ENCODE measurements at places on chromosomes 6 and 20.
A peak's percentile ranks its signal among the peaks of the same experiment; 100 is the strongest.

DNA sequence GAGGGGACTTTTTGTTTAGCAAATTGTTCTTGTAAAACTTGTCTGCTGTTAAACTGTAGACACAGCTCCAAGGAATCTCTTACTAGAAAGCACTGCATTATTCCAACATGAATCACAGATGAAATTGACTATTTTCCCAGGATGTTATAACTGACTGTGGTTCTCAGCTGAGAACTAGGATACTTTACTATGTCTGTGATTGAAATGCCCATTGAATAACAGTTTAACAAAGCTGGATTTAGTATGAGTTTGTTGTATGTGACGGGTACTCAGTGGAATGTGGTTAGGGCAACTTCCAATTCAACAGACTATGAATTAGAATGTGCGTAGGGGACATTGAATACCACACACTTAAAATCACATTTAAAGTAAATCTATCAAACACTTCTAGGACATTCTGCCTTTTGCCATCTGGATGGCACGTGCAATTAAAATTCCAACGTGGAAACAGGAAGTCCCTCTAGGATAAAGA, 193.4 kb upstream of the PREP start:
- no peak for DNase-seq

- no peak for DNase-seq
Measured at GRCh38 chr20:57231951-57232428, 34.5 kb downstream of the BMP7 start.

DNA sequence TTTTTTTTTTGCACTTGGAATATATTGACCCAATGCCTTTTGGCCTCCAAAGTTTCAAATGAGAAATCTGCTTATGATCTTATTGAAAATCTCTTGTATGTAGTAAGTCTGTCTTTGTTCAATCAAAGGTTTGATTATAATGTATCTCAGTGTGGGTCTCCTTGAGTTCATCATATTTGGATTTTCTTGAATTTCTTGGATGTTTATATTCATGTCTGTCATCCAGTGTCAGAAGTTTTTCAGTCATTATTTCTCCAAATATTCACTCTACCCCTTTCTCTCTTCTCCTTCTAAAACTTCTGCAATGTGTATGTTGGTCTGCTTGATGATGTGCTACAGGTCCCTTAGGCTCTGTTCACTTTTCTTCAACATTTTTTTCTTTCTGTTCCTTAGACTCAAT, 95.9 kb upstream of the PTPRK start:
- no peak for DNase-seq

- DNase-seq = no peak
Measured at GRCh38 chr20:46282669-46283068, 25.6 kb downstream of the CDH22 start.

GRCh38 chr6:21331235-21331634, 262.3 kb upstream of the SOX4 start:
- DNase-seq = no peak

- no peak for DNase-seq
Measured at GRCh38 chr6:99933129-99933528, 60.9 kb downstream of the MCHR2 start.

GRCh38 chr6:134882426-134883038, 67.4 kb downstream of the ALDH8A1 start:
- DNase-seq = peak; percentile 10

- DNase-seq = no peak
Measured at GRCh38 chr6:159099961-159100360, 55.2 kb upstream of the TAGAP start.

DNA sequence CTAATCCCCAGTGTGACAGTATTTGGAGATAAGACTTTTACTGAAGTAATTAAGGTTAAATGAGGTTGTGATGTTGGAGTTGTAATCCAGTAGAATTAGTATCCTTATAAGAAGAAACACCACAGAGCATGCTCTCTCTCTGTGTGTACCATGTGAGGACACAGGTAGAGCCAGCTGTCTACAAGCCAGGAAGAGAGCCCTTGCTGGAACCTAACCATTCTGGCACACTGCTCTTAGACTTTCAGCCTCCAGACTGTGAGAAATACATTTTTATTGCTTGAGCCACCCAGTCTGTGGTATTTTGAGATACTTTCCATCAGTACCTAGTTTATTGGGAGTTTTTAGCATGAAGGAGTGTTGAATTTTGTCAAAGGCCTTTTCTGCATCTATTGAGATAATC, 110.2 kb downstream of the PHF3 start:
- no peak for DNase-seq

- no peak for DNase-seq
Measured at GRCh38 chr20:10982692-10983091, 308.9 kb upstream of the JAG1 start.

DNA sequence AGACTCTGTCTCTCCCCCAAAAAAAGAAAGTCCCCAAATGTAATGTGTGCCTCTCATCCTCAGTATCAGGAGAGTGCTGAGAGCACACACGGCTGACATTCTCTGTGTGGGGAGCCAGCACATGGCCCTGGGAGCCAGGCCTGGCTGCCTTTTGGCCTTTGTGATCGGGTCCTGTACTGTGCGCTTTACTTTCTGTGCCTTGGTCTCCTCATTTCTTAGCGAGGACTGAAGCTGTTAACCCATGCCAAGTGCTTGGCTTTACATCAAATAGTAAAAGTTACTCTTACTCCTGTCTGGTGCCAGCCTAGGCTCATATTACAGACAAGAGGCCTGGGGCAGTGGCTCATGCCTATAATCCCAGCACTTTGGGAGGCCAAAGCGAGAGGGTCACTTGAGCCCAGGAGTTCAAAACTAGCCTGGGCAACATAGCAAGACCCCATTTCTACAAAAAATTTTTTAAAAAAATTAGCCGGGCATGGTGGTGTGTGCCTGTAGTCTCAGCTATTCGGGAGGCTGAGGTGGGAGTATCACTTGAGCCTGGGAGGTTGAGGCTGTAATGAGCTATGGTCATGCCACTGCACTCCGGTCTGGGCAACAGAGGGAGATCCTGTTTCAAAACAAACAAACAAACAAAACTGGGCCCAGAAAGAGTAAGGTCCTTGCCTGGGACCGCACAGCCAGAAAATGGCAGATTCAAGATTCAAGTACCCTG, 50.3 kb downstream of the SNAI1 start:
- peak; percentile 62 for DNase-seq

DNA sequence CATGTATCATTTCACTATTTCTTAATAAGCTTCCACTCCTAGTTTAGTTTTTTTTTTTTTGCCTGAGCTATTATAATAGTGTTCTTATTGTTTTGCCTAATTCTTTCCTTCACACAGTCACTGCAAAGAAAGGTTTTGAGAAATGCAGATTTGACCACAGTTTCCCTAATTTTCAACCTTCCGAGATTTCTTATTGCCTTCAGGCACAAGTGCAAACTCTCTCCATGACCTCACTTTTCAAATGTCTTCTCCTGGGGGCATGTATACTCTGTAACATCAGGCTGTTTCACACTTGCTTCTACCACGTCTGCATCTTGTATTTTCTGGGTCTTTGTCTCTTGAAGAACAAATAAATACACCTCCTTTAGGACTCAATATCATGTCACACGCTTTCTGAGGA, 339.0 kb upstream of the CITED2 start:
- peak; percentile 5 for DNase-seq

- no peak for DNase-seq
Measured at GRCh38 chr6:41722969-41723529, 12.4 kb downstream of the TFEB start.

DNA sequence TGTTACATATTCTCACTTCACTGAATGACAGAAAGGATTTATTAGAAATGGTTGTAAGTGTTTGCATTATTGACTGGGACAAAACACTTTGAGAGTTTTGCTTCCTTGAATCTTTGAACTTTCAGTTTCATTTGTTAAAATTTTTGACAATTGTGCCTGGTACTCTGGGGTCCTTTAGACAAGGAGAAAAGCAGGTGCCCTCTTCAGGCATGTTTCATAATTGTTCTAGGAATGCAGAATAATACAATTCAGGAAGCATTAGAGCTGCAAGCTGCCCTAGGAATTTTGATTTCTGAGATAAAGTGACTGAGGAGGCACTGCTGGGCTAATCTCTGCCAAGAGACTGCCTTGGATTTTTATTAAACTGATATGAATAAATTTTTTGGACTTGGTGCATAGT, 49.7 kb downstream of the TOP1 start:
- peak; percentile 58 for DNase-seq

GRCh38 chr6:163405412-163406309, 8.9 kb upstream of the QKI start:
- no peak for DNase-seq

- no peak for DNase-seq
Measured at GRCh38 chr20:8315639-8316573, 183.8 kb downstream of the PLCB1 start.
